ENCODE measurements at places on chromosomes 2 and 18. TPM values are rescaled to one million over a fixed set of nuclear protein-coding genes. Genes with fewer than 3 reads are reported as not detected.

DNA sequence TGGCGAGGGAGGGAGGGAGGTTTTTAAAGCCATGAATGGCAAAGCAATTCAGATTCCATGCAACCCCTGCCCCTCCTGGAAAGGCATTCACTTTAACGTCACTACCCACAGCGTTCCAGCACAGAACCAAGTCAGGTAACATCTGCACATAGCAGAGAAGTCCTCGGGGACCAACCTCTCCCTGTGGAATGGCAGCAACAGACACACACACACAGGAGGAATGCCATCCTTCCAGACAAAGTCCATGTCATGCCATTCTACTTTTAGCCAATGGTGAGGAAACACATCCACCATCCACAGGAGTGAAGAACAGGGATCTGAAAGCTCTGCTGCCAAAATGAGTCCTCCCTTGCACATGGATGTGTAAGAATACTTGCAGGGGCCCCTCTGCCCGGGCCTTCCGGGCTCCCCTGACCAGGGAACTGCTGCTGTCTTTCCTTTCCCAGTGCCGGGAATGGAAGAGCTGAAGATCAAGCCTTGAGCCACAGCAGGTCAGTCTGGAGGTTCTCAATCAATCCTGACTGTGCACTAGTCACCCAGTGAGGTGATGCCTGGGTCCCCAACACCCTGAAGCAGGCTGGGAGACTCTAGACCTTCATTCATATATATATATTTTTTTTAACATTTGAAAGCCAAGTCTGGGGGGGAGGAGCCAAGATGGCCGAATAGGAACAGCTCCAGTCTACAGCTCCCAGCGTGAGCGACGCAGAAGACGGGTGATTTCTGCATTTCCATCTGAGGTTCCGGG, 63.7 kb downstream of the UXS1 start:
- no peak overlapping the region for H3K4me3 ChIP-seq
- no peak for DNase-seq
- peaks cover 26% of the 10 kb centered on the region for H3K4me1 ChIP-seq
- H3K27me3 ChIP-seq, result no peaks in the 10 kb centered on the region
- H3K36me3 ChIP-seq, result peaks cover 33% of the 10 kb centered on the region

DNA sequence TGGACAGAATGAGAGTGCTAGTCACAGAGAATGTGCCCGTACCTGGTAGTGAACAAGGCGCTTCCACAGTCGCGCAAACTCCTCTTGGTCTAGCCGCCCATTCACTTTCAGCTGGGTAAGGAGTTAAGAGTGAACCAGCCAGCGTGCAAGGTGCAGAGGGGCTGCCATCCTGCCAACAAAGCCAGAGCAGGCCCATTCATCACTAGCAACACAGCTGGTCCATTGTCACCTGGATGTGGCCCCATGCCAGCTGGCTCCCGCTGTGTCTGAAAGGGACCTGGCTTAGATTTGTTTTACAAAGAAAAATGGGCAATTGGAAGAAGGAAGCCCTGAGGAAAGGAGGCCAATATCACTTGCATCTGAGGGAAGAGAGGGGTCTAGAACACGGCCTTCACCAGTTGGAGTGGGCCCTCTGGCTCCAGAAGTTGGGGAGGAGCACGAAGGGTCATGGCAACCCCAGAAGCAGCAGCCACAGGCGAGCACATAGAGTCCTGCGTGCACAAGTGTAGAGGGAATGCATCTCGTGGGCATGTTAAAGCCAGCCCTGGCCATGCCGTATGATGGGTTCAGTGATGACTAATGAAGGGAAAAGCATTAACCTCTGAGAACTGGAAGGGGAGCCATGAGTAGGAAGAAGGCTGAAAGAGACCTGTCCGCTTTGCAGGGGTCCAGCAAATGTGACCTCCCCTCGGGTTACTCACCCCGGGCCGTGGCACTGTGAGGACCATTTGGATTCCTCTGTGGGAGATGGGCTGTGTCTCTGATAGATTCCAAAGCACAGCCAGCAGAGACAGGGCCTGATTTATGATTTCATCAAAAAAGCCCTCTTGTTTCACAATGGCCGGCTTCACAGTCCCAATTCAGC, 70.6 kb downstream of the CAPN13 start:
- DNase-seq, result no peak
- H3K4me1 ChIP-seq, result no peaks in the 10 kb centered on the region
- no peaks in the 10 kb centered on the region for H3K27me3 ChIP-seq

DNA sequence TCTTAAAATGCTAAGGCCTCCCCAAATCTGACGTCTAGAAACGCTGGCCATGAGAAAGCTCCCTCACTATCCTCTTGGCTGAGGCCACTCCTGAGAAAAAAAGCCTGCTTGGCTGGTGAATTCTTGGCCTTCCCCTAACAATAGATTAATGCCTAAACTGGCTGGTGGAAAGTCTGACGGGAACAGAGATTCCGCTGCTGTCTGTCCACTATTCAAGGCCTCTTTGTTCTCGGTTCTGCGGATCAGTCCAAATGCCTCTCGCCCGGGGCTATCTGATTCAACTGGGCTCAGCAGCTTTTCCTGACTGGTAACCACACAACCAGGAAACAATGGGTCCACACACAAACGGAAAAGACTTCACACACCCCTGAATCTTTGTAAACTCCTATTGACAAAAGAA, 27.2 kb downstream of the PXDN start:
- no peak overlapping the region for H3K4me3 ChIP-seq
- H3K27ac ChIP-seq, result no peak overlapping the region
- peaks cover 5% of the 10 kb centered on the region for H3K27me3 ChIP-seq
- H3K36me3 ChIP-seq, result no peaks in the 10 kb centered on the region

GRCh38 chr2:217339753-217340152, 479.9 kb upstream of the TNP1 start:
- H3K4me3 ChIP-seq, result no peak overlapping the region
- no peaks in the 10 kb centered on the region for H3K36me3 ChIP-seq
- no peak for DNase-seq
- H3K4me1 ChIP-seq, result no peaks in the 10 kb centered on the region

DNA sequence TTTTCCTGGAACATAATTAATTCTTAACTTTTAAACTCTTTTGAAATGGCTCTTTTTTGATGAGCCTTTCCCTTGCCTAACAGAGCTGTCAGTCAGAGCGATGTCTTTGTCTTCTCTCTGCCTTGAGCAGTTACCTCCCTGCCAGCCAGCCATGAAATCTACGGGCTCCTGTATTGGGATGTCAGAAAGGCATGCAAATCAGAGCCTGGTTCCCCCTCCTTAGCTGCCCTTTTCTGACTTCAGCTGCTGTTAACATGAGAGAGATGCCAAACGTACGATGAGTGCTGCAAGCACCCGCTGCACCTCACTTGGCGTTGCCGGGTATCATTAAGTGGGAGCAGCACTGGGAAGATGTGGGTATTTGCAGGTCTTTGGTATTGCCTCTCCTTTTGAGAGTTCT, 131.4 kb upstream of the BOD1L2 start:
- peaks cover 2% of the 10 kb centered on the region for H3K36me3 ChIP-seq
- DNase-seq, result no peak
- H3K27ac ChIP-seq, result no peak overlapping the region
- no peak overlapping the region for H3K4me3 ChIP-seq
- H3K4me1 ChIP-seq, result peaks cover 20% of the 10 kb centered on the region

DNA sequence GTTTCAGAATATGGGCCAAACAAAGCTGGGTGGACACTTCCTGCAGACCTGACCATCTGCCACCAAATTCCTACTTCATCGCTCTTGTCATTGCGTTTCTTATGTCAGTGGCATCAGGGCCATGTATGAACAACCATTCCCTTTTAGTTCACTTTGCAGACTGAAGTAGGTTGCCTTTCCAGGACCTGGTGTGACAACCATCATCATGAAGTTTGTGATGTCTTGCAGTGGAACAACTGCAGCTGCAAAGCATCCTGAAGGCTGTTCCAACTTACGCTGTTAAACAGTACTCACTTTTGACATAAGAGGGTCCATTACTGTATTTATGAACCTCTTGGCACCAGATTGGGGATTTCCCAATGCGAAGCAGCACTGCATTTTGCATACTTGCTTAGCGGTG, 511.6 kb downstream of the ARHGAP15 start:
- no peak overlapping the region for H3K27ac ChIP-seq
- H3K4me1 ChIP-seq, result peaks cover 2% of the 10 kb centered on the region
- DNase-seq, result no peak
- no peaks in the 10 kb centered on the region for H3K27me3 ChIP-seq

Gene THOC1
- 62.2 TPM for total RNA-seq

Gene XDH
- total RNA-seq, result not detected

Gene EML4
- total RNA-seq, result 64.6 TPM

Gene GAL3ST2
- total RNA-seq, result not detected

Gene CCDC88A
- 14.0 TPM for total RNA-seq
